Ecto neural progenitor cell (in vitro differentiated cells): ENCODE measurements at places on chromosomes 6 and 20.

GRCh38 chr20:61970357-61970756 is 95.3 kb downstream of the TAF4 start:
- DNase-seq, result no peak

GRCh38 chr20:35166242-35166830 is 5.5 kb upstream of the PROCR start:
- DNase-seq, result no peak

GRCh38 chr6:120584111-120584760 is 750.0 kb downstream of the TBC1D32 start:
- peak; percentile 42 for DNase-seq

DNA sequence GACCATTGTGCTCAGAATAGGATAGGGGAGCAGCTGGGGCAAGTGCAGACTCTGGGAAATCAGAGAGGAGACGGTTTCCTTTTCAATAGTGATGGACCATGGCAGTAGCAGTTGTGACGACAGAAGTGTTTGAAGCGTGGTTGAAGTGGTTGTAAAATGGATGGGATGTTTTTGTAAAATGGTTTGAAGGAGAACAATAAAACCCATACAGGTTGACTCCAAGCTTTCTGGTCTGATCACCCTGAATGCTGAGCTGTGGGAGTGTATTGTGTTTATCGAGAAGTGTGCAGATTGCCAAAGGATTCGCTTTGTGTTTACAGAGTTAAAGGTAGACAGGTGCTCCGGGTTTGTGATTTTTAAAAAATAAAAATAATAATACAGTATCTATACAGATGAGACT is 255.2 kb upstream of the SULF2 start:
- DNase-seq, result no peak

- DNase-seq, result no peak
Observed at GRCh38 chr20:63466250-63466825, 6.1 kb downstream of the KCNQ2 start.
